ENCODE measurements at places on chromosomes 3 and 15.
A peak's percentile ranks its signal among the peaks of the same experiment; 100 is the strongest.

DNA sequence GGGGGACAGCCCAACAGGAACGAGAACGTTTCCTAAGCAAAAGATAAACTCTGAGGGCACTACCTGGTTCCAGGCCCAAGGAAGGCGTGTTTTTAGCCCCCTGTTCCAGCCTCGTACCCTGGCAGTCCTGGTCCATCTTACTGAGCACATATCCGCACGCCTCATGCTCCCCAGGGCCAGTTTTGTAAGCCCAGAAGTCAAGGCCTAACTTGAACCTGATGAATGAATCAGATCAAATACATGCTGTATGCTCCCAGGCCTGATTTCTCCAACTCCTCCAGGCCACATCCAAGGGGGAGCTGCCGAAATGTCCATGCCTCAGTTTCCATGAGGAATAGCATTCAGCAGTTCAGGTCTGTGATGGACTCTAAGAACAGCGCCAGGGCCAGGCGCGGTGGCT lies 14.3 kb upstream of the DOCK3 start:
- no peak for DNase-seq

DNA sequence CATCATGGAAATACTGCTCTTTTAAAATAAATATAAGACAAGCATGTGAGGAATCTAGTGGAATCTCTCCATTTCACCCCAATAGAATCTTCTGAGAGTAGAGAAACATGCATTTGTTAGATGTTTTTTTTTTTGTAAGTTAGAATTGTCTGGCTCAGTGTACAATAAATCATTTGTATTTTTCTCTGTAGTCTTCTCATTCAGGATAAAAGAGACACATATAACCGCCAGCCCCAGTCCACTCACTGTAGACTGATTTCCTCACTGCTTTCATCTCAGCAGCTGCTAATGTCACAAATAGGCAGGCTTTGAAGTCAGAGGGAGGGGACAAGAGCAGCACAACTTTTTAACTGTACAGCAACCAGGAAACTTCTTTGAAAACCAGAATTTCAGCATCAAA lies 140.2 kb upstream of the RBMS3 start:
- DNase-seq = no peak

GRCh38 chr3:138600100-138600745 lies 6.2 kb upstream of the CEP70 start:
- DNase-seq = no peak

DNA sequence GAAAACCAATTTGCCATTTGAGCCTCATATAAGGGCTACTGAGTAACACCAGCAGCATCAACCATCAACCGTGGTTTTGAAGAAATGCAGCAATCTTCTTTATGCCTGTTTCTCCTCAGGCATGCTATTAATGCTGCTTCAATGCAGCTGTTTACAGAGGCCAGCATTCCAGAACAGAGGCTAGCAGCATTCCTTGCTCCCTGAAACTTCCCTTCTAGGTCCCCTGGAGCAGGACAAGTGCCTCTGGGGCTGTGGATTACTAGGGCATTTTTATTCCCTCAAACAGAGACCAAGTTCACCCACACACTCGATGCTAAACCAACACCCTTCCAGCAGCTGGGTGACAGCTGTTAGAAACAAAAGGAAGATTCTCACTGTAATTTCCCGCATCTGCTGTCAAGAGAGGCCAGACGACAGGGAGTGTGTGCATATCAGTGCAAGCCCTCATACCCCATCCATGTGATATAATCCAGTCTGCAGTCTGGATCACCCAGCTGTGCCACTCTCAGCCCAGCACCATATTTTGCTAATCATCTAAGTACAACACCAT lies 57.5 kb downstream of the HOMER2 start:
- peak; percentile 41 for DNase-seq

- no peak for DNase-seq
Observed at GRCh38 chr15:37138591-37139215, 38.4 kb upstream of the MEIS2 start.

GRCh38 chr15:83871808-83872559 lies 218.1 kb downstream of the ADAMTSL3 start:
- no peak for DNase-seq

- DNase-seq = no peak
Observed at GRCh38 chr3:87673132-87673531, 385.7 kb downstream of the CGGBP1 start.

GRCh38 chr3:110687138-110687537 lies 384.5 kb upstream of the NECTIN3 start:
- no peak for DNase-seq

DNA sequence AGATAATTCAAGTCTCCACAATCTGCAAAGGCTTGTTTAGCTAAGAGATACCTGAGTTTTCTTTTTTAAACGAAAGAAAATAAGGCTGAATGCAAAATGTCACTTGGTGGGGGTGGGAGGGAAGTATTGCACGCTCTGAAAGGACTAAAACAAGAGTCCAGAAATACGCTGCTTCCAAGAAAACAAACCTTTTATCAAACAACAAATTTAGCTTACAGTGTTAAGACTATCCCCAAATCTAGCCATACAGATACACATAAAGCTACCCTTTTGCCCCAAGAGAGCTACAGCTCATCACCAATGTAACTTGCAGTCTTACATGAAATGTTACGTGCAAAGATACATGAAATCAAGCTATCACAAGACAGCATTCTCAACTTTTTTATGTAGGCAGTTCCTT lies 522.5 kb downstream of the FOXP1 start:
- DNase-seq = no peak

GRCh38 chr3:58630076-58630709 lies 36.4 kb downstream of the FAM3D start:
- DNase-seq = no peak

DNA sequence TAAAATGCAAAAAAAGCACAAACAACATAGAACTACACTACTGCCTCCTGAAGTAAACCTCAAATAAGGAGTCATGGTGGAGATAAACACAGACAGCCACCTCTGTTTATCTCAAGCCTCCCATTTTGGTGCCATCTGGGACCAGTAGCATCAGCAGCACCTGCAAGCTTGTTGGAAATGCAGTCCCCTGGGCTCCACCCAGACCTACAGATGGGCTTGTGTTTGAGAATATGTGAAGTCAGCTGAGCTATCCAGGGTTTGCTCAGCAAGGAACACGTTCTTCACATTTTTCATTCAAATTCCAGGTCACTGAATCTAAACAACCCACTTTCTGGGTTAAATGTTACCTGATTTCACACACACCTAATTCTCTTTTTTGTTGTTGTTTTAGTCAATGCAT lies 45.5 kb downstream of the RASGRF1 start:
- DNase-seq = no peak

DNA sequence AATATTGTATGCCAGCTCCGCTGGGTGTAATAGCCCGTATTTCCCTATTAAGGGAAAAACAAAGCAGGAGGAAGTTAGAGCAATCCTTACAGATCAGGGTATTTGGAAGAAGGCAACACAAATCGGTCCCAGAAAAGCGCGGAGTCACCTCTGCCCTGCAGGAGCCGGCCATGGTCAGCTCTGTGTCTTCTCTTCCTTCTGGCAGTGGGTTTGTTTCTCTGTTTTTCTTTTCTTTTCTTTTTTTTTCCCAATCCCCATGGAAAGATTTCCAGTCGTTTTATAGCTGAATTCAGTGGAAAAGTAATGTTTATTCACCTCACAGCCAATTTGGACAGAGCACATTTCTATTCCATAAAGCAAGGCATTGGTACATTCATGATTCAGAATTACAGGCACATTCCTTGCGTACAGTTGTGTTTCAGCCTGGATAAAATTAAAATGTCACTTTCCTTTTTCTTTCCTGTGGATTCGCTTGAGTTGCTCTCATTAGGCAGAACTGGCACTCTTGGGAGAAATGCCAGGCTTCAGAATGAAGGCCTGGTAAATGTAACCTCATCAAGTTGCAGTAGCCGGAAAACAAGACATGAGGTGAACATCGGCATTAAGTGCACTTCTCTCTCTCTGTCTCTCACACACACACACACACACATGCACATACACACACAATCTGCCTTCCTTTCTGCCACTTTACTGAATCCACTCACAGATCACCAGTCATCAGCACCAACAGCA lies 204.5 kb upstream of the UBE2E1 start:
- no peak for DNase-seq

GRCh38 chr3:164533275-164533674 lies 545.0 kb downstream of the SI start:
- no peak for DNase-seq

GRCh38 chr15:74384881-74385643 lies 17.6 kb upstream of the CYP11A1 start:
- no peak for DNase-seq

DNA sequence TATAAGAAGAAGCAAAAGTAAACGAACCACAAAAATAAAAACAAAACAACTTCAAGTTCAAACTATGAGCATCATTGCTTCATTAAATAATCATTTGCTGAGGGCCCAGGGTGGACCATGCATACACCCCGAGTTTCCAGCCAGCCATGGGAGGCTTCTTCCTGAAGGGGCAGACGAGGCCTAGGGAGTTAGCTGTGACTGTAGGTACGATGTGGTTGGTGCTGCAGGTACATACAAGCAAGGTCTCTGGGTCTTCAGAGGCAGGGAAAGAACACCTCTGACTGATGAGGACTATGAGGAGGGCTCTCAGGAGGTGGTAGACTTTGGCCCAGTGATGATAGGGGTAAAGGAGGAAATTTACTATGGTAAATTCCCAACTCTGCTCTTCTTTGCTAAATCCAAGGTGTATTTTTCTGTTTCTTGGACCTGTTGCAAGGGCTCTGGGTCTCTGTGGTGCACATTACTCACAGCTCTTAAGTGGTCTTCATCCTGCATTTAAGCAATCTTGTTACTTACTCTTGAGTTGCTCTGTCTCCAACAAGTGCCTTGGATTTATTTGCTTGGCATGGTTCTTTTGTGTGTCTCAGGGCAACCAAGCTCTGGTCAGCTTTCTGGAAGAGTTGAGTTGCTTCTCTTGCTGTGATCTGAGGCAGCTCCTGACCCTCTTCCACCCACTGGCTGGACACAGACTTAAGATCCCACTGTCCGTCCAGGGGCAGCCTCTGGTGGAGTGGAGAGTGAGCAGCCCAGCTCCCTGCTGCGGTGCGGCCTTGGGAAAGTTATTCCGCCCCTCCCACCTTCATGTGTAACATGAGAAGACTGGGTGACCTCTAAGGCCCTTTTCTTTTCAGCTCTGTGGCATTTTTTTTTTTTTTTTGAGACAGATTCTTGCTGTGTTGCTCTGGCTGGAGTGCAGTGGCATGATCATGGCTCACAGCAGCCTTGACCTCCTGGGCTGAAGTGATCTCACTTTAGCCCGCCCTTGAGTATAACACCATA lies 56.1 kb upstream of the KIF23 start:
- peak; percentile 47 for DNase-seq

DNA sequence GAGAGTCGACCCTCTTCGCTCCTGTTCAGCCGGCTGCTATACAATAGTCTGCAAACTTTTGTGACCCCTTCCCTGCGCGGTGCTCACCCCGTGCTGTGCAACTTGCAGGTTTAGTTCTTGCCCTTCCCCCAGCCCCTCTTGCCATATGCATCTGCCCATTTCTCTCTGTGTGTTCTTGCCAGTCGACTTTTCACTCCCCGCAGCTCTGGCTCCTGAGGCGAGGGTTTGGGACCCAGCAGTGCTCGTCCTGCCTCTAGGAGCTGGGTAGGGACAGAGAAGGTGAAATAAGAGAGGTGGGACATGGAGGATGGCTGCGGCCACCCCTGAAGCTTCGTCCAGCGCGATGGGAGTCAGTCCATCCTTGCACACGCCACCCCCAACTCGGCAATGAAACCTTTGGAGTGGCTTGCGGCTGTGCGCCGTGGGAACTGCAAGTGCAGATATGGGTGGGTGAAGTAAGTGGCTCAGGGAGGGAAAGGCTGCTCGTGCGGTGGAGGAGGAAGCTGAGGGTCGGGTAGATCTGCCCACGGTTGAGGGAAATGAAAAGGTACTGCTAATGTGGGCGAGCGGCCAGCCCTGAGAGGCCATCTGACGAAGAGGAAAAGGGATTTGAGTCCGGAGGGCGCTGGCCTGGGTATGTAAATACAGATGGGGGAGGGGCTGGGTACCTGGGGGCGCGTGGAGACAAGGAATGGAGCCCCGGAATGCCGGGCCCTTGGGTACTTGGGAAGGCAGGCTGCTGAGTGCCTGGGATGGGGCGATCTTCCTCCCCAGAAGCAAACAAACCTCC lies 1.0 kb downstream of the LRRC3B start:
- no peak for DNase-seq

- DNase-seq = no peak
Observed at GRCh38 chr3:7865611-7866010, 636.0 kb upstream of the LMCD1 start.

GRCh38 chr3:128935922-128936321 lies 56.5 kb downstream of the ACAD9 start:
- DNase-seq = no peak

DNA sequence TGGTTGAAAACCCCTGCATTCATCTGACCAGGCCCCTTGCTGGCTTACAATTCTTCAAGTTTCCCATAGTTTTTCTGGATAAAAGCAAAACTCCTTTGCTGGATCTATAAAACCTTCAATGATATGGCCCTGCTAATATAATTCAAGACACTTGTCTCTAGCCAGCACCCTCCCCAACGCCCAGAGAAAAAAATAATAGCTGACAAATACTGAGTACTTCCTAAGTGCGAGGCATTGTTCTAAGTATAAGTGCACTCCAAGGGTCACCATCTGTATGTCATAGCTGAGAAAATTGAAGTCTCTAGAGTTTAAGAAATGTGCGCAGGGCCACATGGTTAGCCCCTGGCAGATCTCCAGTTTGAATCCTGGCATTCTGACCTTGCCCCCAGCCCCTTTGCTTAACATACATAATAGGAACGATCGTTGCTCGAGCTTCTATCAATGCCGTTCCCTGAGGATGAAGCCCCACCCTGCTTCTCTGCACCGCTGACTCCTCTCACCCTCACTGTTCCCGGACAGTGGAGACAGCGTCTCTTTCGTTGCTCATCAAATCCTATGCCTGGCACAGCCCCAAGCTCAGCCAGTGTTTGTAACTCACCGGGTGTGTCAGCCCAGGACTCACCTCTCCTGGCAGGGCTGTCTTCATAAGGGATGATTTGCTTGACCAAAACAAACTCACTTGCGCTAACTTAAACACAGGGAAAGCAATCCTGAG lies 377.1 kb upstream of the PROK2 start:
- no peak for DNase-seq
